ENCODE measurements at places on chromosomes 12 and 14.

DNA sequence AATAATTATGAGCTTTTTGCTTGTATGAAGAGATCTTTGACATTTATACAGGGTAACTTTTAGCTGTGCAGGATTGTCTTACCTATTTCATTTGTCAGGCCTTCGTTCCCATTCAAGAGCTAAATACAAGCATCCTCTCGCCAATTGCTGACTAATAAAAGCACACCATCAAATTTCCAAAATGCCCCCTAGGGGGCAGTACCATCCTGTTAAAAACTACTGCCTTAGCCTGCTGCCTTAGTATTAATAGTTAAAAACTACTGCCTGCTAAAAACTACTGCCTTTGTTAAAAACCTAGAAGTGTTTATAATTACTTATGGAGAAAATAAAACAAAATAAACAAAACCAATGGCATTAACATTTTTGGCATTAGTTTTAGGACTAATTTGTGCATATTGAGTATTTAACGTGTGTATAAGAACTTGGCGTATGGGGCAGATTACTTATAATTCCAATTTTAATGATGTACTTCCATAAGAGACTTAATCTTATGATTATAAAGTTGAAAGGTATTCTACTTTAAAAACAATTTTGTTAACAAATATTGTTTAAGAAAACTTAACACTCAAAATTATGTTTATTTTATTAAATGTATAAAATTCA is 3.0 kb upstream of the IFI27L2 start:
- no peak for DNase-seq

- no peak for DNase-seq
These were observed 17.8 kb upstream of the YAF2 start for GRCh38 chr12:42255866-42256261.

GRCh38 chr14:51448831-51449670 is 202.7 kb upstream of the FRMD6 start:
- no peak for DNase-seq

- DNase-seq = no peak
These were observed 30.3 kb downstream of the CORO1C start for GRCh38 chr12:108700833-108701541.

DNA sequence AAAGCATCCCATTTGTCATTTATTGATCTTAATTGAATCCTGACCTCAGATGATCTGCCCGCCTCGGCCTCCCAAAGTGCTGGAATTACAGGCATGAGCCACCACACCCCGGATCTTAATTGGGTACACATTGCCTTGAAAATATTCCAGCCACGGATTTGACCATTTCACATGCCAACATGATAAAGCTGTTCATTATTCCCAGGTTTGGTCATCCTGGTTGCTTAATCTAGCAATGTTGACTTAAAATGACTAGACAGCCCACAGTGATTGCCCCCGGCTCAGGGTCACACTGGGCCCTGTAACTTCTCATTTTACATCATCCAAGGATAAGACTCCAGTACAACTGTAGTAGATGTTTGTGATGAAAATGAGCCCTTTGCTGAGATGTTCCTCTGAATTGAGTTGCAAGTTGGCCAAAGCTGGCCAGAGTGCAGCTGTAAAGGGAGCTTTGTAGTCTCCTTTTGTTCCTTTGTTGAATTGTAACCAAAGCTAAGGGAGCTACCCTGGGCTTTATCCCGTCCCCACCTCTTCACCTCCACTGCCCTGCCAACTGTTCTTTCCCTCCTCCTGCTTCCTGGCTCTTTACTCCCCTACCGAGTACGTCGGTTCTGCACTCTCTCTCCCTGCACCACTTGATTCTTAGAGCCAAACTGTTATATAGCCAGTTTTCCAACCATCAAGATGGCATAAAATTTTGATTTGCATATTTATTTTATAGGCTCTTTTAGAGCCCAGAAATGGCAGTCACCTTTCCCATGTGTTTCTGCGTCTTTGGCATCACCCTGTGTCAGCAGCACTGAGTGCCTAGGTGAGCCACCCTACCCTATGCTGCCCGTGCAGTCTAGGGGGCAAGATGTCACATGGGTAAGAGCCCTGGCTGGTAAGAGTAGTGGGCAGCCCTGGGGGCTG is 141.3 kb upstream of the HIF1A start:
- no peak for DNase-seq

DNA sequence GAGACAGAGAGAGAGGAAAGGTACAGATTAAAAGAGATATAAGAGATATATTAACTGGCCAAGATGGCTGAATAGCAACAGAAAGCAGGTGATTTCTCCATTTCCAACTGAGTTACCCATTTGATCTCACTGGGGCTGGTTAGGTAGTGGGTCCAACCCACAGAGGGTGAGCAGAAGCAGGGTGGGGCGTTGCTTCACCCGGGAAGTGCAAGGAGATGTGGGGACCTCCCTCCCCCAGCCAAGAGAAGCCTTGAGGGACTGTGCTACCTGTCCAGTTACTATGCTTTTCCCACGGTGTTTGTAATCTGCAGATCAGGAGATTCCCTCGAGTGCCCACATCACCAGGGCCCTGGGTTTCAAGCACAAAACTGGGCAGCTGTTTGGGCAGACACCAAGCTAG is 131.2 kb downstream of the AKAP6 start:
- DNase-seq = no peak

DNA sequence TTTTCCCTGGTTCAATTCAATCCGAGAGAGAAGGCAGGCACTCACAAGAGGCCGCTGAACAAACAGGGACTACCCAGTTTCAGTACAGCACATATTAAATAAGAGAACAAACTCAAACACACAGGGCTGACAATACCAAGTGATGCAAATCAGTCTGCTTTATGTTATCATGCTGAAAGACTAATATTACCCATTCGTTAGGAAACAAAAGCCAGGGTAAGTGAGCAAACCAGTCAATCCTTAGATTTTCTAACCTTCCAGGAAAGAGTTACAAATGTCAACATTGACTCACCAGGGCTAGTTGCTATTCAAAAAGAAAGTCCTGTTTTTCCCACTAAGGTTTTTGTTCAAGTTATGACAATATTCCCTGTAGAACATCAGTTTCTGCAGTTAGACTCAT is 246.2 kb downstream of the C12orf42 start:
- no peak for DNase-seq

DNA sequence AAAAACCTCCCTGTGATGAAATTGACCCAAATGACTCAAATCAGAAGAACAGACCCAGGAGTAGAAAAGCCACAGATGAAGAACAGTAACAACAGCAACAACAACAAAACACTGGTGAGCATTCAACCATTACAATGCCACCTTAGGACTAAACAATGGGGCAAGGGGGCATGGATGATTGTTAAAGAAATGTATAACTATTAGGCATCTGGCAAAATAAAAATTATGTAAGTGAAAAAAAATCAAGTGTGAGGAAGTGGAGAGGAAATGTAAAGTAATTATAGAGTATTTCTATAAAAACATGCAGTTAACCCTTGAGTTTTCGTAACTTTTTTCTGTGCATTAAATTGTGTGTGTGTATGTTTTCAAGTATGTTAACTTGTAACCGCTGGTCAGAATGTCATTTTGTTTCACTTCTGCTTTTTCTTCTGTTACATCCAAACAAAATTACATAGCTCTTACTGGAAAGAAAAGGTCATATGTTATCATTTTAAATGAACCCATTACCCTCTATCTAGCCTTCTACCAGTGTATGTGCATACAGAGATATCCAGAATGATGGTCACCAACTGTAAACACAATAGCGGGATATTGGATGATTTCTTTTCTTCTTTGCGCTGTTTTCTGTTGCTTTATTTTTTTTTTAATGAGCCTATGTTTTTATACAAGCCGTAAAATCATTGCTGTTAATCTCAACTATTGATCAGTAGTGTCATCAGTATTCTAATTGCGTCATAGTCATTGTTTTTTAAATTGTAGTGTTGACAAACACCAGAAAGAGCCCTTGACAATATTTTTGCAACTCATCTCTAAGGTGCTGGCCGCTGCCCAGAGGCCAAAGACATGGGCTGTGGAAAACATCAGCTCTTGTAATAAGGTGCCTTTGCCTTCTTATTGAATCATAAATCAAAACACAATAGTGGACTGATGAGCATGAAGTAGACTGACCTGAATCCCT is 170.6 kb downstream of the CRADD start:
- no peak for DNase-seq

GRCh38 chr12:112676507-112676906 is 115.0 kb upstream of the RPH3A start:
- DNase-seq = no peak

DNA sequence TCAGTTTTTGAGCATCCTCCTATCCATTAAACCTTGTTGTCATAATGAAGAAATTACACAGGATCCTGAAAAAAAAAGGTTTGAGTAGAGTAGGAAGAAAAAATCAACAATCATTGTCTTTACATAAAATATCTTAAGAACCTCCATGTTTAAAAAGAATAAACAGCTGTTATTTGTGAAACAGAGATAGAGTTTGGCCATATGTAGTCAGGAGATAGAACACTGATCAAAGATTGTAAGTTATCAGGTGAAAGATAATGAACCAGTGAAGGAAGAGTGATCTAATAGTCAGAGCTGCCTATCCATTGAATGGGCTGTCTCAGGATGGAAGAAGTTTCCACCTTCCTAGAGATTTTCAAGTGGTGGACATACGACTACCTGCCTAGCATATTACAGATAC is 397.1 kb downstream of the SOX5 start:
- DNase-seq = no peak

- no peak for DNase-seq
These were observed 4.5 kb upstream of the SH2B3 start for GRCh38 chr12:111401167-111401605.

DNA sequence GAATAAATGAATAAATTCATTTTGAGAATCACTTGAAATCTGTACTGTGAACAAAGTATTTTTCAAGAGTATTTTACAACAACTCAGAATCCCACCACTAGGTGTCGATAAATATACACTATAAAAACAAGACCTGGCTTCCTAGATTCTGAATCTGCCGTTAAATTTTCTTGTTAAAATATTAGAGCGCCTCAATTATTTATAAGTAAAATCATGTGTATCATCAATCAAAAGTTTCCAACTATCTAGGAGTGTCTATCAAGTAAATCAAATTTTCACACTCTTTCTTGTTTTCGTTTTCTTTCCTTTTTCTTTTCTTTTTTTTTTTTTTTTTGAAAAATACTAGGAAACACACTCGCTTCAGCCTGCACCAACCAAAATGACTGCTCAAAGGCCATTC is 179.2 kb upstream of the DCN start:
- no peak for DNase-seq

- DNase-seq = no peak
These were observed 1.5 kb downstream of the RAD51AP1 start for GRCh38 chr12:4540170-4540569.

DNA sequence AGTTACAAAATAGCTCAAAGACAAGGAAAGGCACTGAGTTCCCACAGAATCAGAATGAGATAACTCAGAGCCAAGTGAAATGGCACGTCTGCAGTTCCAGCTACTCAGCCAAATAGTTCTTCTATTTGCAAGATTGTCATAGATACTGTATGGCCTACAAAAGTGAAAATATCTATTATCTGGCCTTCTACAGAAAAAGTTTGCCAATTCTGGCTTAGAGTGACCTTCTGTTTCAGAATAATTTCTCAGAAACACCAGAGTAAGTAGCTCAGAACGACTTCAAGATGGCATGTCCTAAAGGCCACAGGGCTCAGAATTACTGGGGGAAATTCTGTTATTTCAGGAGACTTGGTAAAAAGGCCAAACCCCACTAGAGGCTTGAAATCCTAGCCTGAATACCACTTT is 10.7 kb upstream of the RTRAF start:
- no peak for DNase-seq

DNA sequence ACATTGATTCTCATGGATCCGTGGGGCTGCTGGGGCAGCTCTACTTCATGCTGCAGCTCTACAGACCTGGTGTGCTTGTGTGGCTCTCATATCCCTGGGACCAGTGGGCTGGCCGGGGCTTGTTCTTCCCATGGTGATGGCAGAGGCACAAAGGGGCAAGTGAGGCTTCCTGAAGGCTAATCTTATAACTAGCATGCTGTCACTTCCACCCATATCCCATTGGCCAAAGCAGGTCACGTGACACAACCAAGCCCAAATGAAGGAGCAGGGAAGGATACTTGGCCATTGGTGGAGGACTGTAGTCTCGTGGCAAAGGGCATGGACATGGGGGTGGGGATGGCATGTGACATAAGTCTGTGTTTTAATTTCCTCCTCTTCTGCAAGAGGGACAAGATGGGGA is 9.9 kb downstream of the PLBD2 start:
- peak; percentile 14 for DNase-seq

DNA sequence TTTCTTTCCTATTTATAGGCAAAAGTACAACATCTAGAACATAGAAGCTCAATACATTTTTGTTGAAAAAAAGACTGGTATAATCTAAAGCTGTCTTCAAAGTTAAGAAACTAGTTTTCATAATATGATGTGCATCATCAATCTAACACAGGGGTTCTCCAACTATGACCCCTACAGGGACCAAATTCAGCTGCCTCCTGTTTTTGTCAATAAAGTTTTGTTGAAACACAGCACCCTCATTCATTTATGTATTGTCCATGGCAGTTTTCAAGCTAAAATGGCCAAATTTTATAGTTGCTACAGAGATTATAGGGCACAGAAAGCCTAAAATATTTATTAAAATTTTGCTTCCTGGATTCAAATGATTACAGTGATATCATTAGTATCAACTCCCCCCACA is 452.9 kb downstream of the CCER1 start:
- no peak for DNase-seq

GRCh38 chr12:10241727-10242126 is 29.1 kb downstream of the GABARAPL1 start:
- DNase-seq = no peak

DNA sequence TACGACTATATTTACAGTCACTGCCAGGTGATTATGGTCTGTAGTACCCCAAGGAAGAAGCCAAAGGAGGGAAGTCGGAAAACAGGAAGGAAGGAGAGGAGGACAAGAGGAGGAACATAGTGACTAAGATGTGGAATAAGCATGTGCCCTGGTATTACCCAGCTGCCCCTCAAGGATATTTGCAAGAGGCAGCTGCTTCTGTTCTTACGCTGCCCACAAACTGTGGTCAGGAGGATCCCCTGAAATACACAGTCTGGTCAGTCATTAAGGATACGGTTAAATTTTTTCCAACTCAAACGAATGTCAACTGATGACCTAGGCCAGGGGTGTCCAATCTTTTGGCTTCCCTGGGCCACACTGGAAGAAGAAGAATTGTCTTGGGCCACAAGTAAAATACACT is 126.5 kb downstream of the CMAS start:
- no peak for DNase-seq

DNA sequence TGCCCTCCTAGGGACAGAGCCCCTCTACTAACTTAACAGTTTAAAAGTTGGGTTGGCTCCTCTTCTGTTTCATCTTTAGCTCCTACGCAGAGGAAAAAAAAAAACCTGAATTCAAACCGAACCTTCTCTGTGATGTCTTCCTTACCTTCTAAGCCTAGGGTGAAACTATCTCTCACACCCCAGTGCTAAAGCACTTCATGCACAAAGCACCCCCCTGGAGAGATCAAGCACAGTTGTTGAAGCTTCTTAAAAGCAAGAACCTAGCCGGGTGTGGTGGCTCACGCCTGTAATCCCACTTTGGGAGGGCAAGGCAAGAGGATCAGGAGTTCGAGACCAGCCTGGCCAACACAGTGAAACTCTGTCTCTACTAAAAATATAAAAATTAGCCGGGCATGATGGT is 37.6 kb downstream of the CORO1C start:
- DNase-seq = no peak
